Endothelial cell (in vitro differentiated cells): ENCODE measurements at places on chromosomes 12 and 14.

DNA sequence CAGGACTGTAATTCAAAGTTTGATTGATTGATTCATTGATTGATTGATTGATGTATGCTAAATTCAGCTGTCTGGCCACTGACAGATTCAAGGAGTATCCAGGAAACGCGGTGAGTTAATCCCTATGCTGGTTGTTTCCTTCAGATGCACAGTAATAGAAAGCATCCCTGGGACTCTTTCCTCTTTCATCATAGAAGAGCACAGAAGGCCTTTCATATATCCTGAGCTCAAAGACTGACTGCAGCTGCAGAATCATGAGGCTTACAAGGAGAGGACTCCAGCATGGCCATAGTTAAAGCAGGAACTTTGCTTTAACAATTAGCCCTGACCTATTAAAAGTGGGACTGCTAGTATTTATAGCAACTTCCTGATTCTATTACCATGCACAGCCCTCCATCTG is 187.7 kb upstream of the TMTC1 start:
- H3K4me1 ChIP-seq = peaks cover 3% of the 10 kb centered on the region
- H3K36me3 ChIP-seq = no peaks in the 10 kb centered on the region
- no peaks in the 10 kb centered on the region for H3K27me3 ChIP-seq

DNA sequence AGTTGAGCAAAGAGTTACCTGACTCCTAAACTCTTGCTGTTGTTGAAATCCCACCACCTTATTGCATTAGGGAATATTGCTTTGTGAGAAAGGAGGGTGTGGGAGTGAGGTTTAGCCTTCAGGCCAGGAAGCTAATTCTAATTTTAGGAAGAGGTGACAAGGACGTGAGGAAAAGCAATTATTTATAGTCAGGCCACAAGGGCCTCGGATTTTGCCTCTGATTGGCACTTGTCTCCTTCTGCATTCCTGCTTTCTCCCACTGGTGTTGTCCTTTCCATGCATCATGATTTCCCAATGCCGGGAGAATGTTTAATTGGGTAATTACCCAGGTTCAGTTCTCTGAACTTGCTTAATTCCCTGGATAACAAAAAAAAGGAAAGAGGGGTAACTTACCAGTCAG is 37.9 kb upstream of the SLC38A2 start:
- no peak overlapping the region for H3K27ac ChIP-seq
- no peak overlapping the region for H3K4me3 ChIP-seq
- no peaks in the 10 kb centered on the region for H3K36me3 ChIP-seq
- no peaks in the 10 kb centered on the region for H3K27me3 ChIP-seq

- H3K36me3 ChIP-seq = no peaks in the 10 kb centered on the region
- no peak overlapping the region for H3K27ac ChIP-seq
- H3K4me3 ChIP-seq = no peak overlapping the region
- H3K27me3 ChIP-seq = peaks cover 2% of the 10 kb centered on the region
- H3K4me1 ChIP-seq = no peaks in the 10 kb centered on the region
Observed at GRCh38 chr14:49497725-49498348, 88.3 kb downstream of the RPS29 start.

DNA sequence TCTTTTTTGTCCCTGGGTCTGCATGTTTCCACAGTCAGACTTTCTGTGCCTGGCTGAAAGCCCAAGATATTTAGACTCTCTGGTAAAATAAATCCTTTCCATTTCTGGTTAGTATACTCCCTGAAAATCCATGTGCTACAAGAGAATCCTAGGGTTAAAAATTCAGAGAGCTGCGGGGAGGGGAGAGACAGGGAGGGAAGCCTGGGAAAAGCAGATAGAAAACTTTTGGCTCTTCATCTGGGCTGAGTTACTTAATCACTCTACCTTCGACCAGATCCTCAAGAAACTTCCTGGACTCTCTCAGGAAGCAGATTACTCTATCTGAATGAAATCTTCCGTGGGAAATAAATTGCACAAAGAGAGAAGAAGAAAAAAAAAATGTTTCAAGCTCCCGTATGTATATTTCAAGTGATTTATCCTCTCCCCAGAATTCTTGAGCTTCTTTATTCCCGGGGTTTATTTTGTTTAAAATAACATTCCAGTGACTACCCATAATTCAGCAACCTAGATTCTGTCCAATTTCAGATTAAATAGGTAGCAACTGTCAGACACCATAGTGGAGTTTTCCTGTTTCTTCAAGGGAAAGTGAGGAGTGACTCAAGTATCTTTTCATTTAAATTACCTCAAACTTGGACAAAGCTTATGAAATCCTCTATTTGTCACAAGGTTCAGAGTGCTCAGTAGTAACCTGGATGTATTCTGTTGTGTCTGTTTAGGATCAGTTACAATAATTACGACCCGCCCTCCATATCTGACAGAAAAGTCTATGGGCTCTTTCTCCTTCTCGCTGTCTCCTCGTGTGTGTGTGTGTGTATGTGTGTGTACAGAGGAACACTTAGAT is 163.7 kb downstream of the MYRFL start:
- H3K4me3 ChIP-seq = no peak overlapping the region
- H3K27ac ChIP-seq = no peak overlapping the region
- H3K27me3 ChIP-seq = no peaks in the 10 kb centered on the region
- H3K36me3 ChIP-seq = no peaks in the 10 kb centered on the region

DNA sequence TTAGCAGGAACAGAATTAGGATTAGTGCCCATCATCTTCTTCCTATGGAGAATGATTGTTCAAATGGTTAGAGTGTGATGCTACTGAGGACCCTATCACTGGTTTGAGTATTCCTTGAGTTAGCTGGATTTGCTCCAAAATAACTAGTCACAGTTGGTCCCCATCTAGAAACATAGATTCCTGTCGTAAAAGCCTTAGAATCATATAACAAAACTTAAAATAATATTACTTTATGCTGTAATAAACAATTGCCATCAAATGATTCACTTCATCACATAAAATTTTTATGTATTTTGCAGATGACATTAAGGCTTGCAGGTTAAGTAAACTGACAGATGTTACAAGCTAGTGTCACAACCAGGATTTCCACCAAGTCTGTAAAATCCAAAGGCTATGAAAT is 209.8 kb downstream of the CCER1 start:
- DNase-seq = no peak
- H3K4me3 ChIP-seq = no peak overlapping the region
- no peaks in the 10 kb centered on the region for H3K4me1 ChIP-seq
- no peaks in the 10 kb centered on the region for H3K36me3 ChIP-seq
- no peaks in the 10 kb centered on the region for H3K27me3 ChIP-seq

DNA sequence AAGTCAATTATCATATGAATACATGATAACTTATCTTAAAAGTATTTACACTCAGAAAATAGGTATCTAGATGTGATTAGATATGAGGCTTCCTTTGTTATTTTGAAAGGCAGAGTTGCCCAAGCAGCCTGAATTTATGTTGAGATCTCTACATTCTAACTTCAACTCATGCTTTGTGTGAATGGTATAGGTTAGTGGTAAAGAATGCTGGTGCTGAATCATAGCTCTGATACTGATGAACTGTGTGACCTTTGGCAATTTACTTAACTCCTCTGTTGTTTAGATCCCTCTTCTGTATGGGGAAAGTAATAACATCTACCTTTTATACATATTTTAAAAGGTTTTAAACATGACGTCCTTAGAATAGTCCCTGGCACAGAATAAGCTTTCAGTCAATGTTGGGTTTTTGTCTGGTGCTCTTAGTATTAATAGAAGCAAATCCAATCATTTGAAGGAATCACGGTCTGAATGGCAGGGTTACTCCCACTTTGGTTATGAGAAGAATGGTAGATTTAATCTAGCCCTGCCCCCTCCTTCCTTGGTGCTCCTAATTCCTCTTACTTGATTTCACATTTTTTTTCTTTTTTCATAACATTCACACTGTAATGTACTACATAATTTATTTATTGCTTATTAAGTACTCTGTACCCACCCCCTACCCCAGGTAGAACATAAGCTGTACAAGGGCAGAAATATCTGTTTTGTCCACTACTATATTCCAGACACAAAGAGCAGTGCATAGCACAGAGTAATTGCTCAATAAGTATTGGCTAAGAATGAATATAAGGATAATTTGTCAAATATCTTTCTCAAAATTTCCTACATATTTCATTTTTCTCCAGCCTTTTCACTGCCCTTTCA is 203.3 kb upstream of the KRR1 start:
- H3K4me1 ChIP-seq = peaks cover 23% of the 10 kb centered on the region
- no peak for DNase-seq
- H3K27ac ChIP-seq = no peak overlapping the region
- no peaks in the 10 kb centered on the region for H3K36me3 ChIP-seq

DNA sequence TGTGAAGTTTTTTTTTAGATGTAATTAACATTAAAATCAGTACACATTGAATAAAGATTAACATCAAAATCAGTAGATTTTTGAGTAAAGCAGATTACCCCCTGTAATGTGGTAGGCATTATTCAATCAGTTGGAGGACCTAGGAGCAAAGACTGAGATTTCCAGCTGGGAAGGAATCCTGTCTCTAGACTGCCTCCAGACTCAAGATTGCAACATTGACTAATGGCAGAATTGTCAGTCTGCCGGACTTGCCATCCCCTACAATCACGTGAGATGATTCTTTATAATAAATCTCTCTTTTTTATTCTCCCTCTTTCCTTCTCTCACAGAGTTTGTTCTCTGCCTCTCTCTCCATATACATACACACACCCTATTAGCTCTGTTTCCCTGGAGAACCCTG is 51.4 kb upstream of the SLC6A15 start:
- H3K27ac ChIP-seq = no peak overlapping the region
- H3K4me1 ChIP-seq = no peaks in the 10 kb centered on the region
- H3K36me3 ChIP-seq = no peaks in the 10 kb centered on the region
- DNase-seq = no peak
- no peaks in the 10 kb centered on the region for H3K27me3 ChIP-seq
- H3K4me3 ChIP-seq = no peak overlapping the region

DNA sequence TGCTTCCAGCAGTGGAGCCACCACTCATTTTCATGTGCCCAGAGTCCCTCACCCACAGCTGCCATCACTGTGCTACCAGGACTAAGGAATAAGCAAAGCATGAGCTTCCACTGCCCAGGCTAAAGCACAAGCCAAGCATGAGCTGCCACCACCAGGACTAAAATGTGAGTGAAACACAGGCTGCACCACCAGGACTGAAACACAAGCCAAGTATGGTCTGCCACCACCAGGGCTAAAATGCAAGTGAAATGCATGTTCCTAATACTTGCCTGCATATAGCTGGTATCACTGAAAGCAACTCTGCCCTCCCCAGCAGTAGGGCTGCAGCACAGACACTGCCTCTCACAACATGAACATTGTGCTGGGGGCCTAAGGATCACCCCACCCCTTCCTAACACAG is 30.0 kb downstream of the CEP83 start:
- no peak overlapping the region for H3K4me3 ChIP-seq
- H3K4me1 ChIP-seq = peaks cover 2% of the 10 kb centered on the region
- no peak for DNase-seq
- no peak overlapping the region for H3K27ac ChIP-seq

DNA sequence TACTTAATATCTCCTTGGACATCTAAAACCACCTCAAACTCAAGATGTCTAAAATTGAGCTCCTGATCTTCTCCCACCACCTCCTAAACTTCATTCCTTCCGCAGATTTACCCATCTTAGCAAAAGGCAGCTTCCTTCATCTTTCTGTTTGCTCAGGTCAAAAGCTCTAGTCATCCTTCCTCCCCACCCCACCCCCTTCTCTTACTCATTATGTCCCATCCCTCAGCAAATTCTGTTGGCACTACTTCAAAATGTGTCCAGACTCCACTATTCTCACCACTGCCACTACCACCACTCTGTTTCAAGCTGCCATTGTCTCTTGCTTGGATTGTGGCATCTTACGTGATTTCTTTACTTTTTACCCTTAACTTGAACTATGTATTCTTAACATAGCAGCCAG is 59.2 kb upstream of the ZDHHC17 start:
- H3K4me3 ChIP-seq = no peak overlapping the region
- peaks cover 19% of the 10 kb centered on the region for H3K4me1 ChIP-seq
- H3K27ac ChIP-seq = no peak overlapping the region
- no peak for DNase-seq
- no peaks in the 10 kb centered on the region for H3K36me3 ChIP-seq

DNA sequence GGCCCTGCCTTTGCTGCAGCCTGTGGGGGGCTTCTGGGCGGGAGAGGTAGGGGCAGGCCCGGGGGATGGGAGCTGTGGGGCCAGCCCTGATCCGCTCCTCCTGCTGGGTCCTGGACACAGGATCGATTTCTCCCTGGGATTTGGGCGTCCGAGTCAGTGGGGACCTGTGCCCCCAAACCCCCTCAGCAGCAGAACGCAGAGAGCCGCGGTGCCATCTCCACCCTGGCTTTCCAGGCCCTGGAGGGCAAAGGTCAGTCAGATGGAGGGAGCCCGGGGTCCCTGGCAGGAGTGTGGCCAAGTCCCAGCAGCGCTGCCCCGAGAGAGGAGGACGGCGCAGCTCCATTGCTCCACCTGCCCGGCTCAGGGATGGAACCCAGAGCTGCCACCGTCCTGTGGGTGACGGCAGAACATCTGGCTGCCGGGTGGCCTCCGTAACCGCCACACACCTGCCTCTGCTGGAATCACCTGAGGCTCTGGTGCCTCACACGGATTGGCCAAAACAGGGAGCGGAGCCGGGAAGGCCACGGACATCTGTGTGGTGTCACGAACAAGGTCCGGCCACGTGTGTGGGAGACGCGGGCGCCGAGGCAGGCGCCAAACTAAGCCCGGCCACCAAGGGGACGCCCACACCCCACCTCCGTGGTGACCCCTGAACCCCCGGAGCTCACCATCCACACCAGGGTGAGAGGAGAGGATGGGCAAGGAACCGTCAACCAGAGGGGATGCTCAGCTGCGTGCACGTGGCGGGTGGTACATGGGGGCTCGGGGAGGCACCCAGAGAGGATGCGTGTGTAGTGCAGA is 80.3 kb upstream of the FBRSL1 start:
- no peak overlapping the region for H3K27ac ChIP-seq
- no peaks in the 10 kb centered on the region for H3K4me1 ChIP-seq

- DNase-seq = no peak
- H3K4me1 ChIP-seq = no peaks in the 10 kb centered on the region
- H3K4me3 ChIP-seq = no peak overlapping the region
- no peak overlapping the region for H3K27ac ChIP-seq
- peaks cover 10% of the 10 kb centered on the region for H3K36me3 ChIP-seq
- H3K27me3 ChIP-seq = peaks cover under 1% of the 10 kb centered on the region
Observed at GRCh38 chr14:106845286-106846087, 1319.1 kb downstream of the TMEM121 start.

GRCh38 chr12:75692876-75693275 is 181.5 kb upstream of the KRR1 start:
- no peaks in the 10 kb centered on the region for H3K36me3 ChIP-seq
- no peaks in the 10 kb centered on the region for H3K4me1 ChIP-seq
- no peak overlapping the region for H3K4me3 ChIP-seq

DNA sequence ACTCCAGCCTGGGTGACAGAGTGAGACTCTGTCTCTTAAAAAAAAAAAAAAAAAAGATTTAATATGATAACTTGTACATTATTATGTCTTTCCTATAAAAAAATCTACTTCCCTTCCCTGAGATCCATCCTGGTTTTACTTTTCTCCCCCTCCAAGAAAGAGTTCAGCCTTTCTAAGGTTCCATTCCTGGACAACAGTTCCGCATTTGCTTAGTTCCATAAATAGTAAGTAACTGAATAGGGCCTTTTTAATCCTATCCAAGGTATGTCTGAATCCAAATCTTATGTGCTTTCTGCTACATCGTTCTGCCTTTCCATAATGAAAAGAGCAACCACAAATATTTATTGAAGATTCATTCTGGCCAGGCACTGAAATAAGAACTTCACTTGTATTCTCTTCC is 187.8 kb downstream of the DACT1 start:
- H3K4me1 ChIP-seq = no peaks in the 10 kb centered on the region
- no peak overlapping the region for H3K27ac ChIP-seq
- H3K27me3 ChIP-seq = no peaks in the 10 kb centered on the region
- H3K4me3 ChIP-seq = no peak overlapping the region
- no peaks in the 10 kb centered on the region for H3K36me3 ChIP-seq
